Left forelimb (tissue), 1 donor: ENCODE measurements at places on chromosomes 12 and 14.

GRCh38 chr12:11684393-11684792 lies 34.9 kb downstream of the ETV6 start:
- DNase-seq = no peak

GRCh38 chr12:50523772-50524171 lies 19.0 kb downstream of the DIP2B start:
- no peak for DNase-seq

- no peak for DNase-seq
These were observed 81.6 kb upstream of the MANSC4 start for GRCh38 chr12:27861428-27862167.

GRCh38 chr12:6249580-6249979 lies 49.4 kb downstream of the CD9 start:
- no peak for DNase-seq

DNA sequence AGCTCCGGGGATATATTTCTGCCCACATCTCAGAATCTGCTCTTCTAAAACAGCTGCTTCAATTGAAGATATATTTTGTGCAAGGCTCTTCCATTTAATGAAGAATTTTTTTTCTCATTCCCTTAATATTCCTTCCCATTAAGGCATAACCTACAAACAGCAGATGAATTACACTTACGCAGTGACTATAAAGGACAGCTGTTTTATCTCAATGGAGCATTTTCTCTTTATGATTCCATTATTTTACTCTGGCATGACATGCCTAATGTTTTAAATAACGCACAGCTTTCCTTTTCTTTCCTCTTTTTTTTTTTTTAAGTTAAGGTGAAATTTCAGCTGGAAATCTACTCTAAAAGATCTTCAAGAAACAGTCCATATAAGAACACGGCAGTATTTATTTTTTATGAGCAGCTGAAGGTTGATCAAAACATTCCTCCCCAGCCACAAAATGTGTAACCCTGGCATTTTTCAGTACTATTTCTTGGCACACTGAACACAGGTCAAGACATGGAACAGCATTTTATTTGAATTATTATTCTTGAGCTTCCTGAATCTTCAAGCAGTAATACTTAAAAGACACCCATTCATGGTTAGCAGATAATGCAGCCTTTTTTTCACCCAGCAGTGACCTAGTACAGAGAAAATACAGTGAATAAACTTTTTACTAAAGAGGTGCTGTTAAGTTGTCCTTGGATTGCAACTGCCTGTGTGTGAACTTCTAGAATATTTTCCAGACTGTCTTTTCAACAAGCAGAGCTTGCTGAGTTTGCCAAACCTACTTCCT lies 118.1 kb upstream of the FOXN3 start:
- no peak for DNase-seq

DNA sequence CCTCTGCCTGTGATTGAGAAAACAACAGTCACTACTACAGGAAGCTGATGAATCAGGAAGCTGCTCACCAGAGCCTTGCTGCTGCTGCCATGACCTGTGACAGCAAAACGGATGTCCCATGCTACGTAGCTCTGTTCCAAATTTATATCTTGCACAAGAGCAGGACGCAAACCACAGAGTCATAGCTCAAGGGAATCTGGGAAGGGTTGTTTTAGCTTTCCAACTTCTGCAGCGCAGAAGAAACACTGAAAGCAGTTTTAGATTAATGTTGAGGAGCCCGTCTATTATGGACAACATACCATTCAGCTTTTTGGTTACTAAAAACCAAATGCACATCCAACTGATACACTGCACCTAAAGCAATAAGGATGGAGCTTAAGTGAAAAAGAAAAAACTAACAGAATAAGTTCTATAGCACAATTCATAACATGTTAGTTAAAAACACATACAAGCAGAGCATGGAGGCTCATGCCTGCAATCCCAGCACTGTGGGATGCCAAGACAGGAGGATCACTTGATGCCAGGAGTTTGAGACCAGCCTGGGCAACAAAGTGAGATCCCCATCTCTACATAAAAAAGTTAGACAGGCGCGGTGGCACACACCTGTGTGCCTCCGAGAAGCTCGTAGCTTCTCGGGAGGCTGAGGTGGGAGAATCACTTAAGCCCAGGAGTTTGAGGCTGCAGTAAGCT lies 1.7 kb upstream of the ANKRD33 start:
- no peak for DNase-seq

- DNase-seq = no peak
These were observed 339.9 kb upstream of the RGS6 start for GRCh38 chr14:71592361-71592760.

GRCh38 chr12:121241156-121241970 lies 31.4 kb downstream of the P2RX4 start:
- DNase-seq = no peak

DNA sequence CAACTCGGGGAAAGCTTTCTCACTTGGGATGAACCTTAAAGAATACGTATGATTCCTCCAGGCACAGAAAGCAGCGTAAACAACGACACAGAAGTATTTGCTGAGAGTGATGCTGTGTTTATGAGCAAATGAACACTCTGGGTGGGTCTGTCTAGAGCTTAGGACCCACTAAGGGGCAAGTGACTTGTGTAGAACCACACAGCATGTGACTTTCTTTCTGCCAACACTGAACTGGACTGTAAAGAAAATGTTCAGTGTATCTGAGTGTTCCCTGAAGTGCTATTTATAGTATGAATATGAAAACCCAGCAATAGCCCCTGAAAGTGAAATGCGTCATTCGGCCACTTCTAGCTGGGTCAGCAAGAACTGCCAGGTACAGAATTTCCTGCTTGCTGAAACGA lies 78.5 kb downstream of the ST8SIA1 start:
- no peak for DNase-seq

- DNase-seq = no peak
These were observed 154.9 kb downstream of the MED13L start for GRCh38 chr12:116122628-116123027.

DNA sequence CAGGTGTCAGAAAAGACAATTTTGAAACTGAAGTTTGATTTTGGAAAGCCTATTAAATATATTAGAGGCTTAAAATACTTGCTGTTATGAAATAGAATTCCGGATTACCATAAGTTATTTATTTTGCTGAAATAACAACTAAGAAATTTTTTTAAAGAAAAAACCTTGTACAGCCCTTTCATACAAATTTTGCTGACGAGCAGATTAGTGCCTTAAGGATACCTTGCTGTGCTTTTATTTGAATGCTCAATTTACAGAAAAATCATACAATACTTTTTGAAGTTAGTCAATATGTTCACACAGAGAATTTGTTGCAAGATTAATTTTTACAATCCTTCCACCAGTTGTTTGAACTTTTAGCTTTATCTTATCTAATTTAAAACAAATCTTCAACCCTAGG lies 29.5 kb upstream of the CLEC2D start:
- DNase-seq = no peak

- DNase-seq = no peak
These were observed 48.6 kb upstream of the PPM1H start for GRCh38 chr12:62983594-62983993.

DNA sequence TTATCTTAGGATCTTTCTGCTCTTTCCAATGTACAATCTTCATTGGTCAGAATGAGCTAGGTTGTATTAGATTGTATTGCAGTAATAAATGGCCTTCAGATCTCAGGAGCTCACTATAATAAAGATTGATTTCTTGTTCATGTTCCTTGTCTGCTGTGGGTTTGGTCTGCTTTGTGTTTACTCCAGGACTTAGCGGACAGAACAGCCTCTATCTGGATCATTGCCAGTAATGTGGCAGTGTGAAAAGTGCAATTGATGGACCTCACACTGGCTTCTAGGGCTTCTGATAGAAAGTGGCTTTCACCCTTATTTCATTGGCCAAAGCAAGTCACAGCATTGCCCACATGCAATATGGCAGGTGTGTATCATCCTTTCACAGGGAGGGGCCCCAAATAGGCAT lies 81.2 kb downstream of the BTG1 start:
- no peak for DNase-seq

DNA sequence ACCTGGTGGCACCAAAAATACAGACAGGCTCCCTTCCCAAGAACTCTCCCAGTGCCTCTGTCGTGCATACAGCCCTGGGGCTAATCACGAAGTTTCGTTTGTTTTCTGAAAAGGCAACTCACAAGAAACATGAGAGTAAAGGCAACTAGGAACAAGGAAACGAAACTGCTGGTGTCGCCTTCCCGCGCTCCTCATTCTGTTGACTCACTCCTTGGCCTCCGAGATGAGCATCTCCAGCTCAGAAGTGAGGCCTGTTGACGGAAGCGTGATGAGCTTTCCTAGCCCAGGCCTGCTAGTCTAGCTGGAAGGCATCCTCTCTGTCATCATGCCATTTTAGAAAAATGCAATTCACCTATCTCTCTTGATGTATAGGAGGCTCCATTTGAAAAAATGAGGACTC lies 50.5 kb downstream of the TTC9 start:
- no peak for DNase-seq

DNA sequence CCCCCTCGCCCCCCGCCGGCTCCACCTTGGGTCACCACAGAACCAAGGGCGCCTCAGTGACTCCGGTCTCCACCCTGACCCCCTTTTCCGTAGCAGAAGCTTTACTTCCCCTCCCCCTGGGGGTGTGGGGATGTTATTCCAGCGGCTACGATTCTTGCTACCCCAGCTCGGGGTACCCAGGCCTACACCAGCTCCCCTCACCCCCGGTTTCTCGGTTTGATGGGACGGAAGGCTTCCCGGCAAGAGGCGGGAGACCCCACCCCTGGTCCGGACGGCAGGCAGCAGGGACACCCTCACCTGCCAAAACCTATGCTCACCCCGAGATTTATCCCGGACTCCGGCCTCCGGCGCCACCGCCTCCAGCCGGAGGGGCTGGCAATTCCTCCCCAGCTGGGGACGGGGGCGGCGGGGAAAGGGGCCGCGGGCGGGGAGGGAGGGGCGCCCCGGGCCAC lies 619 bp downstream of the RAB15 start:
- DNase-seq = no peak

- DNase-seq = no peak
These were observed 34.6 kb downstream of the NTF3 start for GRCh38 chr12:5466521-5466960.

DNA sequence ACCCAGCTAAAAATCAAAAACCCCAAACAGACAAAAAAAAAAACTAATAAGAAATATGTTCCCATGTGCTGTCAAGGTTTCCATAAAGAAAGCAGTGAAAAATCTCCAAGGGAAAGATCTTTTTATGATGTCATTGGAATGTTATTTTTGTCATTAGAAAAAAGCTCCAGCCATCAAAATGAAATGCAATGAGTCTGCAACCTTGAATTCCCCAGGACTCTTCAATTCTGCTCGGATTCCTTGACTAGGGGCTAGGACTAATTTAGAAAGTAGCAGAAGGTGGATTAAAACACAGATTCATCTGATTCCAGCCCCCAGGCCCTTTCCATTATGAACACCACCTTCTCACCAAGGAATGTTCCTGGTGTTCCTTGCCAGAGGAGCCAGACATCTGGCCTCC lies 6.0 kb upstream of the PCNX1 start:
- DNase-seq = no peak

GRCh38 chr12:26047401-26048226 lies 77.2 kb downstream of the BHLHE41 start:
- no peak for DNase-seq

DNA sequence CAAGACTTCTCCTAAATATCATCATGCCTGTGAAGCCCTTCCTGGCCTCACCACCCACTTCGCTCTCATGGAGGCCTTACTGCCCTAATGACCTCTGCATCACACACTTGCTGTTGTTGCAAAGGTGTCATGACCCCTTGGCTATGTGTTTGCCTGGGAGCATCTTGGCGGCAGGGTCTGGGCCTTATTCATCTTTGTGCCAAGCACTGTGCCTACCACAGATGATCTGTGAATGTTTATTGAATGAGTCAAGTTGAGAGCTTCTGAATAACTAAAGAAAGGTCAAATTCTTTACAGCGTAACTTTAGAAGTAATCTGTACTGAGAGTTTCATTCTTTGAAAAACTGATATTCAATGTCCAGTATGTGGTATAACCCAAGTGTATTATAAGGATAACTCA lies 113.3 kb downstream of the TTC8 start:
- DNase-seq = no peak

DNA sequence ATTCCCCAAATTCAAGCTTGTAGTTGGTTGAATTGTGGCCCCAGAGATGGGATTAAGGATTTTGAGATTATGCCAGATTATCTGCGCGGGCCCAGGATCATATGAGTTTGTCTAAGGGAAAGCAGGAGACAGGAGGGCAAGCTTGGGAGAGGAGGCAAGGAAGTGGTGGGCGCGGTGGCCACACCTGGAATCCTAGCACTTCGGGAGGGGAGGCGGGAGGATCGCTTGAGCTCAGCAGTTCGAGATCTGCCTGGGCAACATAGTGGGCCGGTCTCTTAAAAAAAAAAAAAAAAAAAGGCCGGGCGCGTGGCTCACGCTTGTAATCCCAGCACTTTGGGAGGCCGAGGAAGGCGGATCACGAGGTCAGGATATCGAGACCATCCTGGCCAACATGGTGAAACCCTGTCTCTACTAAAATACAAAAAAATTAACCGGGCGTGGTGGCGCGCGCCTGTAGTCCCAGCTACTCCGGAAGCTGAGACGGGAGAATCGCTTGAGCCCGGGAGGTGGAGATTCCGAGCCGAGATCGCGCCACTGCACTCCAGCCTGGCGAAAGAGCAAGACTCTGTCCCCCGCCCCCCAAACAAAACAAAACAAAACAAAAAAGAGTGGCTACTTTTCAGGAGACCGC lies 881 bp upstream of the PUS1 start:
- DNase-seq = no peak

DNA sequence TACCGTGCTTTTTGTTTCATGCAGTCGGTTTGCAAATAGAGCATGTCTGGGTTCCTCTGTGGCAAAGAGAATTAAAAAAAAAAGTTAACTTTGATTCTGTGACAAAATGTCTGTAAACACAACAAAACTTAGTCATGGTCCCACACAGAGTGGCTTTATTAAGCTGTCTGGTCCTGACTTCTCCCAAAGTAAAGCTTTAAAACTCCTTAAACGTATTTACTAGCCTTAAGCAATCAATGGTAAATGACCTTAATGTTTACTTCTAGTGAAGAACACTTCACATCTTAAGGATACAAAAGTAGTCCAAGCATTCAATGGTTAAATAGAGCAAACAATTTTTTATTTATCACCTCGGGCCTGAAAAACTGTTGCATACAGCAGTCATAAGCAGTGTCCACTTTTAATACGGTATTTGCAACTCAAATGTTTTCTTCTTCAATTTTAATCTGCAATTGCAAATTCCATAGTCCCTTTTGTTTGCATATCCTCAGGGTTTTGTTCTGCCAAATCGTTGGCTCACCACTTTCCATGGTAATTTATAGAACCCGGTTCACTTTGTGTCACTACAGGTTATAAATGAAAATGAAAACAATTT lies 453.0 kb upstream of the MIS18BP1 start:
- no peak for DNase-seq
